ENCODE measurements at places on chromosomes 11 and 22.

- no peak for DNase-seq
Observed at GRCh38 chr11:3108183-3108721, 51.0 kb upstream of the CARS1 start.

DNA sequence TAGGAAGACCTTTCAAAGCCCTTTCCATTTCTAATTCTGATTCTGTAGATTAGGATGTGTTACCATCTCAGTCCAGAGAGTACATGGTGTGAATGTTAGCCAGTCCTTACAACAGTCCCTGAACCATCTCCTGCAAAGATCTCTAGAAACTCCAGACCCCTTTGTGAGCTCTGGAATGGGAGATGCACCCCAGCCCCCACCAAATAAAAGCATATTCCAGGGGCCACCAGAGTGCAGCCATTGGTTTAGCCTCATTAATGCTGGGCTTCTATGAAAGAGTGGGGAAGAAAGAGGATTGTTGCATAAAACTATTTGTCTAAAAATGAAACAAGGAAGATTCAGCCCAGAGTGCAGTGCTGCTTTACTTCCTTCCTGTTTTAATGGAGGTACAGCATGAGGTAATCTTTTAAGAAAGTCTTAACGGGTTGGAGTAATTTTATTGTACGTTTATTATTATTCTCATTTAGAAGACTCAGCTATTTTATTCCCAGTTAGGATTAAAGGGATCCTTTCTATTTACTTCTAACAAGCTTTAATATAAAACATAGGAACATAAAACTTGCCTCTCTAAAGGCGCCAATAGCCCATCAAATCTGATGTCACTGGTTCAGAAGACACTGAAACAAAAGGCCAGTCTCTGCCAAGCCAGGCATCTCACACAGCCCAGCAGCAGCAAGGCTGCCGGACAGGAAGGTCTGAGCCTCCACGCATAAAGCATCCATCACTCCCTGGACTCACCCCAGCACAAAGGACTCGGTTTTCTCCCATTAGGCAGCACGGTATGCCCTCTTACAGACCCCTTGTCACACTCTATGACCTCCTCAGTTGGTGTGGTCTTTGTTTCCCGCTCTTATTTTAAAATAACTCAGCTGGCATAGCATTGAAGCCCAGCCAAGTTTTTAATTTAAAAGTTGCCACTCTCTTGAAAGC is 203.9 kb upstream of the BLID start:
- no peak for DNase-seq

- DNase-seq, result no peak
Observed at GRCh38 chr11:118233850-118234249, 9.0 kb upstream of the JAML start.

DNA sequence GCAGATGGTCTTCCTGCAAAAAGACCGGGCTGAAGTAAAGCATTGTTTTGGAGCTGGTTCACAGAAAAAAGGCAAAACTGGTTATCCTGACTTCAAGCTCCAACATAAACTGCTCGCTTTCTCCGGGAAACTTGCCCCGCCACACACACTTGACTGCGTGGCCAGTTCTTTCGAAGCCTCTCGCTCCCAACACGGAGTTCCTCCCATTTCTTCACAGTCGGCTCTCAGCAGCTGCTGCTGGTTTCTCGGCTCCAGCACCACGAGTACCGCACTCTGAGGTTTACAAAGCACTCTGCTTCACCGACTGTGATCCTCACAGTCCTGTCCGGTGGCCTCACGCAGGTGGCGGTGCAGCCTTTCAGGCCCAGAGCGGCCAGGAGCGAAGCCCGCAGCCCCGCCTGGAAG is 264 bp downstream of the CHEK1 start:
- DNase-seq, result no peak

DNA sequence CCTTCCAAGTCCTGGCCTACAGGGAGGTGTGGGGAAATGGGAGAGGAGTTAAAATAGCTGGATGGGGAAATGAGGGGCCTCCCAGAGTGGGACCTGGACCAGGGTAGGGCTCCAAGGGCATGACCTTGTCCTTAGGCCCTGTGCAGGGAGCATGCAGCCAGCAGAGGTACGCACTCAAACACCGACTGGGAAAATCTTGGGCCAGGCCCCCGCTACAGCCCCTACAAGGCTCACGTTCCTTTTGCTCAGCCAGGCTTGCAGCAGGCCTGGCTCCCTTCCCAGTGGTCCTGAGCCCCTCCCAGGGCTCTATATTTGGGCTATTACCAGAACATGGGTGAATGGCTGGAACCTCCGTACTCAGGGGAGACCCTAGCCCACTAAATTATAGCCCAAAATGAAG is 31.3 kb downstream of the LMO1 start:
- DNase-seq, result no peak

- no peak for DNase-seq
Observed at GRCh38 chr11:12110714-12111548, 541 bp downstream of the MICAL2 start.

- DNase-seq, result no peak
Observed at GRCh38 chr11:30206249-30206996, 24.4 kb upstream of the FSHB start.

GRCh38 chr22:25759825-25760231 is 17.8 kb downstream of the MYO18B start:
- DNase-seq, result peak; percentile 93

GRCh38 chr11:61532134-61533038 is 23.8 kb downstream of the LRRC10B start:
- no peak for DNase-seq

- DNase-seq, result no peak
Observed at GRCh38 chr11:2483426-2483825, 38.6 kb downstream of the KCNQ1 start.

DNA sequence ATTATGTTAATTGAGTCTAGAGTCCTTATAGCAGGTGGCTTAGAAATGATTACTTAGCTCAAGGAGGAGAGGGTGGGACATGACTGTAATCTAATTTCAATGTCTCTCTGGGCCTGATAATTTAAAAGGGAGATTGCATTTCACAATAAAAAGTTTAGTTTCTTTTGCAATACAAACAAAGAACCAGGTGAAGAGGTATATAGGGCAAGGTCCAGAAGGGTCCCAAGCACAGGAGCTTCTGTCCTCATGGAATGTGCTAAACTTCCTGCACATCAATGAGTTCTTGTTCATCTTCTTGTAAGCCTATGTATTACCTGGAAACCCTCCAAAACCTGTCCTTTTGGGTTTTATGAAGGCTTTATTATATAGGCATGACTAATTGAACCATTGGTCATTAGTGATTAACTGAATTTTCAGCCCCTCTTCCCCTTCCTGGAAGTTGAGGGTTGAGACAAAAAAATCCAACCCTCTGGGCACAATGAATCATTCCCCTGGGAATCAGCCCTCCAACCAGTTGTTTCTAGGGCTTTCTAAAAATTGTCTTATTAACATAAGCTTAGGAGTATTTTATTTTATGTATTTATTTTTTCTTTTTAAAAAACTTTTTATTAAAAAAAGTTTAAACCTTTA is 37.6 kb downstream of the MS4A2 start:
- DNase-seq, result no peak

DNA sequence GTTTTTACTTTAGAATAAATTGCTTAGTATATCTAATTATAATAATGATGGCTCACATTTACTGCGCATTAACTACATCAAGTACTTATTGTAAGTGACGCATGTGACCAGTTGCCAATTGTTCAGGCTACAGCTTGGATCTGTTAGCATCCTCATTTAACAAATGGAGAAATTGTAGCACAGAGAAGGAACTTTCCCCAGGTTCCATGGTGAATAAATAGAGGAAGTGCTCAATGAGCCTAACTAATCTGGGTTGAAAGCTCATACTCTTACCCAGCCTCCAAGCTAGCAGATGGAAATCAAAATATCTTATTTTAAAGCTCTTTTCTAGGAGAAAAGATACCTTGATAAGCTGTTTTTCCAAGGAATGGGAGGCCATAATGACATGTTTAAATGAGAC is 19.8 kb downstream of the MMP27 start:
- no peak for DNase-seq

- no peak for DNase-seq
Observed at GRCh38 chr22:36369004-36369921, 18.5 kb downstream of the MYH9 start.

- peak; percentile 94 for DNase-seq
Observed at GRCh38 chr11:102760344-102761035, 19.9 kb downstream of the MMP10 start.

DNA sequence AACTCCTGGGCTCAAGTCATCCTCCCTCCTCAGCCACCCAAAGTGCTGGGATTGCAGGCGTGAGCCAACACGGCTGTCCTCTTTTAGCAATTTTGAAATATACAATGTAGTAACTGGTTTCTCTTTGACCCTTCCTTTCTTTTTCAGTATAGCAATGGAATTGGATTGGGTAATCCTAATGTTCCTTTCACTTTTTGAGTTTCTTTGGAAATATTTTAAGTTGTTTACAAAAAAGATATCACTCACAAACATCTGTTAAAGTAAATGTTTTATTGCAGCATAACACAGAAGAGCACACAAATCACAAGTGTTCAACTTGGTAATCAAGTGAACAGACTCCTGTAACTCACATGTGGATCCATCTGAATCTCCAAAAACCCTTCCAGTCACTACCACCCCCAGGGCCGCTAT is 44.6 kb upstream of the EP300 start:
- DNase-seq, result no peak

- no peak for DNase-seq
Observed at GRCh38 chr11:119091966-119092879, 7.5 kb downstream of the HMBS start.

GRCh38 chr22:49052023-49052538 is 775.6 kb downstream of the BRD1 start:
- DNase-seq, result no peak

DNA sequence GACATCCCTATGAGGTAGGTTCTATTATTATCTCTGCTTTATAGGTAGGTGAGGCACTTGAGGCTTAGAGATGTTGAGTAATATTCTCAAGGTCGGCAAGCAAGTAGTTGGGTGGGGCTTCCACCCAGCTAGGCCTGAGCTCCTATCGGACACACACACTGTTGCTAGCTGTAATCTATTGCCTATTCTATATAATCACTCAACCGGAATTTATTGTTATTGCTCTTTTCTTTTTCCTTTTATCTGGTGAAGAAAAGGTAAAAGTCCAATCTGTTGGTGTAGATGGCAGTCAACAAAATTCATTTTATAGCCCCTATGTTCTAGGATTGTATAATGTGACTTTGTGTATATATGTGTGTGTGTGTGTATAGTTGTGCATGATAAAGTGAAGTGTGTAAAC is 3.4 kb downstream of the OR9Q2 start:
- no peak for DNase-seq

DNA sequence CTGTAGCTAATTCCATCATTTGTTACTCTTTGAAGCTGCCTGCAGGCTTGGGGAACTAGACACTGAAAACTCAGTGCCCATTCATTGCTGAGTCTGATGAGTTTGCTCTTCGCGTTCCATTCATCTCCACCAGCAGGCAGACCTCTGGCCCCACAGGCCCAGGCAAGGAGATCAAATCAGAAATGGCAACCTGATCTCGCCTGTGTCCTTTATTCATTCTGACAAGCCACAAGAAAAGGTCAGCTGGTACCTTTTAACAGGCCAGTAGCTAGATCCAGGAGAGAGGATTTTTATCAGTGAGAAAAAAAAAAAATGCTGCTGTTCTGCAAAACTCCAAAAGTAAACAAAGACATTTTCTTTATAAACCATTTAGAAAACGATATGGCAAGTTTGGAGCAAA is 742.5 kb downstream of the ETS1 start:
- DNase-seq, result no peak

DNA sequence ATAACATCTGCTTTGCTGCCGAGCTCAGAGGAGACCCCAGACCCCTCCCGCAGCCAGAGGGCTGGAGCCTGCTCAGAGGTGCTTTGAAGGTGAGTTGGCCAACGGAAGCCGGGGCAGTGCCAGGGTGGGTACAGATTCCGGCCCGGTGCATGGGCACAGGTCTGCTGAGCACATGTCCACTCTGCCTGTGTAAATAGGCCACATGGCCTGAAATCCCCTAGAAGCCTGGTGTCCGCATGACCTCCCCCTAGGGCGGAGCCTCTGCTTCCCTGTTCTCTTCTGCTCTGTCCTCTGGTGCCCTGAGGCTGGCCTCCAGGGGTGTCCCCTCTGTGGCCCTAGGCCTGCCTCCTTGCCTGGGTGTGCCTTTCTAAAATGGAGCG is 19.6 kb upstream of the TXNRD2 start:
- no peak for DNase-seq

- DNase-seq, result no peak
Observed at GRCh38 chr22:46150655-46151477, 540 bp downstream of the PPARA start.

DNA sequence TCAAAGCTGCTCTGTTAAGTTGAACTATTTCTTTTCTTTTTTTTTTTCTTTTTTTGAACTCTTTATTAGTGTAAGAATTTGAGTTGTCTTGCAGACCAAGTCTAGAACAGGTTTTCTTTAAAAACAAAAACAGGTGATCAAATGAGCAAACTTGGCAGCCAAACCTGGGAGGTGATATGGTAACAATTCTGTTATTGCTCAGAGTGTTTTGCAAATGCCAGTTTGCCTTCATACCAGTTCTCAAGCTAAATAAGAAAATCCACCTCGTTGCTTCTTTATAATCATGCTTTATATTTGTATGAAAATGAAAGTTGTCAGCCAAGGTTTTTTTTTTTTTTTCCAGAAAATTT is 76.9 kb downstream of the DEPDC5 start:
- DNase-seq, result no peak

GRCh38 chr11:3626250-3626960 is 15.4 kb downstream of the ART5 start:
- DNase-seq, result no peak

GRCh38 chr11:70297341-70297740 is 26.9 kb downstream of the PPFIA1 start:
- no peak for DNase-seq

- DNase-seq, result no peak
Observed at GRCh38 chr22:25551396-25551795, 13.1 kb upstream of the GRK3 start.

DNA sequence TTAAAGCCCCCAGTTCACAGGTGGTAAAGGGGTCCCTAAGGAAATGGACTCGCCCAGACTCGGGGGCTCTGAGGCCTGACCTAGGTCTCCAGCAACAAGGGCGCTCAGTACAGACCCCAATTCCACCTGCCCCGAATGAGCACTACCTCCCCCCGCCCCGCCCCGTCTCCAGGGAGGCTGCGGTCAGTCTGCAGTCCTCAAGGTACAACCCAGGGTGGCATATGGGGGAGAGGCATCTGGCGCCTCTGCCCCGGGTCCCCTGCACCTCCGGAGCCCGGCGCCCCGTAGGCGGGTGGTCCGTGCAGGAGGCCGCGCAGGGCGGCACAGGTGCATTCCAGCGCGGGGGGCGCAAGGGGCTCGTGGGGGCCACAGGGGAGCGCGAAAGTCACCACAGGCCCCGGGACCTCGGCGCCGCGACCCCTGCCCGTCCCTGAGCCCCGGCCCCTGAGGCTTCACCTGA is 361 bp downstream of the CTSD start:
- no peak for DNase-seq

- peak; percentile 47 for DNase-seq
Observed at GRCh38 chr22:33867118-33867866, 53.0 kb downstream of the LARGE1 start.

DNA sequence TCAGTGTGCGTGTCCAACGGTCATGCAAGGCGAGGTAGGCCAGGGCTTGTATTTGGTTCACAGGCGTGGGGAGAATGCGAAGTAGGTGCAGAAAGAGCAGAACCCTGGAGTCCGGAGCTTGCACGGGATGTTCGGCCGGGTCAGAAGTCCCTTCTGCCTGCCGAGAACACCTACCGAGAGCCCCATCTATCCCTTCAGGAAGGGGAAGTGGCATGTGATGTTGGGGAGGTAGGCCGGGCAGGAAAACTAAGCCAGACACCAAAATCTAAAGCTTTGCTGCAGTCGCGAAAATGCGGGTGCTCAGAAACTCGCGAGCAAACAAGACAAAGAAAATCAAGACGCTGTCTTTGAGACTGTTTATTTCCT is 435 bp upstream of the TAF6L start:
- no peak for DNase-seq

- no peak for DNase-seq
Observed at GRCh38 chr11:46845440-46845739, 690 bp downstream of the CKAP5 start.

Data from stromal cell of bone marrow (primary cell).